ELR (cell line): ENCODE measurements at places on chromosomes 6 and 20.

DNA sequence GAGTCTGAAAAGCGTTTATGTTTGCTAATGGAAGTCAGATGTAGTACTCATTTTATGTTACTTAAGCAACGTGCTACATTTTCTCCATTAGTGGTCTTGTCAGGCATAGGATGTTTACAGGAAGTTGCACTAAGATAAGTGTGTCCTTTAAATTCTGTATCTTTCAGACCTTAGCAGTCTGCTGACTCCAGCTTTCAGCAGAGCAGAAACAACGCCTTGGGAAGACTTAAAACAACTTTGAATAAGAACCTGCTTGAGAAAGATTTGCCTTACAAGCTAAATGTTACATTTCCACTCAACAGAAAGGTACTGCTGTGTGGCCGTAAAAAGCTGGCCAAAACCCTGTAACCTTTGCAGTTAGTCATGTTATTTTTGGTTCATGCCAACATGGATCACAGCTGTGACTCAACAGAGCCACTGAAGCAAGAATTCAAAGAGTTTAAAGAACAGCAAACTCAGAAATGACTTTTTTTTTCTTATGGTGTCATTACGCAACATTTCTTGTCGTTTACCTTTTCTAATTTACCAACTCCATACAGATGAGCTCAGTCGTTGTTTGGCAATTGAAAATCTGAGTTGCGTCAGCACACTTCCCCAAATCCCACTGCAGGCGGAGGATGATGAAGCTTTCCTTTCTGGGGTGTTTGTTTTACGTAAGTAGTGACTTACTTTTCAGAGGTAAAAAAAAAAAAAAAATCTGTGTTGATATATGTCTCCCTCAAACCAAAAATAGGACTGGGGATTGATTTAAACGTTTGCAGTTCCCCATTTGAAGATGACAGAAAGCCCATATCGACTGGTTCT, 27.9 kb upstream of the BMP6 start:
- peak; percentile 90 for DNase-seq

GRCh38 chr20:55417836-55418235, 587.5 kb downstream of the CBLN4 start:
- no peak for DNase-seq

DNA sequence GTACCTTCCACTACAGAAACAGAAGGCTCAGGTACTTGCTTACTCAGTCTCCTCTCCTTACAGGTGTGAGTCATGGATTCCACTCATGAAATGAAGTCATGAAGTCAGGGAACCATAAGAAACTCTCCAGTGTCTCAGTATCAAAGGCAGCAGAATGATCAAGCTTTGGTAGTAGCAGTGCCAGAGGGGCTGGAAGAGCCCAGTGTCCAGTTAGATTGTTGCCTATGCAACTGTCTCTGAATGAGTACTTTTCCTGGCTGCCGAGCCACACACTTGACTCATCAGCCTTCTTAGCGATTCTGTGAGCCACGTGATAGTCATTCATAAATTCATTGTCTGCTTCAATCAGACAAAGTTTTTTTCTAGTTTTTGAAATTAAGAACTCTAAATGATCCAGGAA, 52.2 kb upstream of the DTNBP1 start:
- DNase-seq: peak; percentile 43

- no peak for DNase-seq
Observed at GRCh38 chr20:5996765-5997164, 46.3 kb downstream of the MCM8 start.

DNA sequence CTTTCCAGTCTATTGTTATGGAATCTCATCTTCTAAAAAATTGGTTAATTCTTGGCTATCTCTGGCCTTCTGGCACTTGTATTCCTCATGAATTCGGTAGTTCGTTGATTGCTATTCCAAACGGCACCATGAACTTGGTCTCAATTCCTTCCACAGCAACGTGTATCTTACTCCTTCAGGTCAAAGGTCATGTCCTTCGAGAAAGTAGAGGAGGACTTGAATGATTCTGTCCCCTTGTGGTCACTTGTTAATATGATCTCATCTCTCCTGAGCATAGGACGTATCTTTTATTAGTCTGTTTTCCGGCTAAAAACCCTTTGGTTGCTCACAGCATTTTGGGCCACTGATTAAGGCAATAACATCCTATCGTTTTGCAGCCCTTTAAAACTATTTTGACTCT, 9.4 kb downstream of the TLDC2 start:
- peak; percentile 62 for DNase-seq

GRCh38 chr6:135902756-135903331, 51.3 kb downstream of the PDE7B start:
- no peak for DNase-seq

GRCh38 chr20:19992996-19993908, 23.9 kb upstream of the NAA20 start:
- DNase-seq: peak; percentile 98

GRCh38 chr6:150297327-150298029, 71.3 kb upstream of the IYD start:
- peak; percentile 43 for DNase-seq

DNA sequence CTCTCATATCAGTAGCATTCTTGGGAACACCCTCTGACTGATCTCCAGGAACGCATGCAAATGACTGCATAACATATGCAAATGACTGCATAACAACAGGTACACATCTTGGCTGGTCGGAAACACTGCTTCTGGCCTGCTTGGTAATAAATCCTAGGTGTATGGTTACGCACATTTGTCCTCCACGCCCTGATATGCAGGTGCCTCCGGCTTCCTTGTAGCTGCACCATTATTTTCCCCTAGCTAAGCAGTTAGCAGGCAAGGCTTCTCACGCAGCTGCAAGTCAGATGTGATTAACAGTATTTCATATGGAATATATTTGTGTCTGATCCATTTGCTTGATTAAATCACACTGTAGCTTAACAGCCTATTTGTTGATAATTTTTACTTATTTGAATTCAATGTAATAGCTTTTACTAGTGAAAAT, 5.9 kb downstream of the RPS6KA2 start:
- no peak for DNase-seq

GRCh38 chr6:125377621-125378020, 75.9 kb upstream of the HDDC2 start:
- peak; percentile 17 for DNase-seq

- DNase-seq: no peak
Observed at GRCh38 chr6:24990944-24991809, 55.4 kb upstream of the RIPOR2 start.

DNA sequence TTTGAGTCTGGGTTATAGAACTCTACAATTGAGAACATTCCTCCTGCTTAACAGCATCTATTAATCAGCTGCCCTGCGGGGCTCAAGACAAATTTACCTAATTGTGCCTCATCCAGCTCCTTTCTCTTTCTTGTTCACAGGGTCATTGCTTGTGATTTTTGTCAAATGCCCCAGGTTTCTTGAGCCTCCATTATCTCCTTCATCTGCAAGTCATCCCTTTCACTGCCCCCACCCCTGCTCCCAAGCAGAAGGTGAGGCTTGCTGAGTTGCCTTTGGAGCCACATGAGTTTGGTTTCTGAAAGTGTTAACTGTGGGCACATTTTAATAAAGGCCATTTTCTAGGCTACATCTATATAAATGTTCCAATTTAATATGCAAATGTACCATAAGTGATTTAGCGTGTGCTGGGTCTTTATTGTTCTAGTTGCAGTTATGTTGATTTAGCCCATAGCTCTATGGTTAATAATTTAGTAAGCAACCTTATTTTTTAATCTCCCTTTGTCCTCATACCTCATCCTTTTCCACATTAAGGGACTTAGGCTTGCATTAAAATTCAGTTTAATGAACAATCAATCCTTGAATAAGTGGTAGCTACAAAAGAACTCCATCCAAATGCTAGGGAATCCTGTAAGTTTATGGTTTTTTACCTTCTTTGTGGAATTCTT, 56.1 kb downstream of the VSTM2L start:
- DNase-seq: no peak

- no peak for DNase-seq
Observed at GRCh38 chr6:129938249-129939020, 77.3 kb upstream of the TMEM244 start.

DNA sequence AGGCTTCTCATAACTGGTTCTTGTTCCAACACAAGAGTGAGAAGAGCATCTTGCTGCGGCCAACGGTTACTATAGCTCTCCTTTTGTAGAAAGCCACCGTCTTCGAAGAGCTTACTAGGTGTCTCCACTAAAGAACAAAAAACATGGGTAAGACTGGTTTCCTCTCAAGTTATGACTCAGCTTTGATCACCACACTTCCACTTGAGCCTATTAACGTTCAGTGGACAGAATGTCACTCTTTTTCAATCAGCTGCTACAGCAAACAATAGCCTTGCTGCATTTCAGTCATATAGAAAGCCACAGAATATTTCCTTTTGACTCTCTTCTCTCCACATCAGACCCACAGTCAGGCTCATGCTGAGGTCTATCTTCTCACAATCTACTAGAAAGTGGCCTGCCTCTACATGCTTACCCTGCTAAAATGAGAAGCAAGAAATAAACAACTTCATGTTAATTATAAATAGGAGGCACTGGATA, 243.5 kb upstream of the PREP start:
- peak; percentile 43 for DNase-seq
